Tibial artery (tissue), 4 donors: ENCODE measurements at places on chromosomes 5 and 9.
A peak's percentile ranks its signal among the peaks of the same experiment; 100 is the strongest.

DNA sequence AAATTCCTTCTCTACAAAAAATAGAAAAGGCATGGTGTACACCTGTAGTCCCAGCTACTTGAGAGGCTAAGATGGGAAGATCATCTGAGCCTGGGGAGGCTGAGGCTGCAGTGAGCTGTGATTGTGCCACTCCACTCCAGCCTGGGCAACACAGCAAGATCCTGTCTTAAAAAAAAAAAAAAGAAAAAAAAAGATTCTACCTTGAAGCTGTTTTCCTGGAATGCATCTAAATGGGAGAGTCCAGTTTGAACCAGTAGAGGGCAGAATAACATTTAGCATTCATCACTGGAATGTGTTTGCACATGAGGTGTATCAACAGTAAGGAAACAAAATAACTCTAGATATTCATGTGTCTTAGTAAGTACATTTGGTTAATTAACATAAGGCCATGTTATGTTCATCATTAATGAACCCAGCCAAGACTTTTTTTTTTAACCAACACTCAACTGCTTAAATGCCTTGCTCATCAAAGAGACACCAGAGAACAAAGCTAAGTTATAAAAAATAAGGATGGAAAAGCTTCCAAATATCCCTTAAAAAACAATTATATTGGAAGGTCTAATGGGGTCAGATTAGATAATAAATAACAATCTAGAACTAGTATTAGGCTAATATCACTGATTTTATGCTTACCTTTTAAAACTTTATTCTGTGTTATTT, 16.1 kb downstream of the IFNE start:
- DNase-seq = no peak

- DNase-seq = no peak
Observed at GRCh38 chr9:37953775-37954437, 50.0 kb upstream of the SLC25A51 start.

GRCh38 chr5:153767221-153768188, 271.2 kb downstream of the FAM114A2 start:
- DNase-seq = no peak

GRCh38 chr5:96763026-96763425, 44.7 kb downstream of the ERAP1 start:
- DNase-seq = no peak

- DNase-seq = no peak
Observed at GRCh38 chr9:38250279-38251035, 142.0 kb upstream of the ALDH1B1 start.

DNA sequence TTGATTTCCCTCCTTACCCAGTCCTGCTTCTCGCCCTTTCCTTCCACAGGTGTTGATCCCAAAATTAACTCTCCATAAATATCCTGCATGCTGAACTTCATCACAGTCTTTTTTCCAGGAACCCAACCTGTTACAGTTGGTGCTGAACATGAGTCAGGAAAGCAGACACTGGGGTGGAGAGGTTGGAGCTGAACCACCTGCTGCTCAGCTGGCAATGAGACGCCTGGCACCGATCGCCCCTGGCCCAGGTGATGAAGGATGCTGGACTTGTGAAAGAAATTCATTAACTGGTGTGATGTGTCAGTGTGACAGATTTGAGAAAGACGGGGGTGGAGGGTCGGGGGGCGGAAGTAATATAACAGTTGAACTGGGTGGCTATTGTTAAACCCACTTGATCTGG, 30.6 kb downstream of the CPLX2 start:
- no peak for DNase-seq

DNA sequence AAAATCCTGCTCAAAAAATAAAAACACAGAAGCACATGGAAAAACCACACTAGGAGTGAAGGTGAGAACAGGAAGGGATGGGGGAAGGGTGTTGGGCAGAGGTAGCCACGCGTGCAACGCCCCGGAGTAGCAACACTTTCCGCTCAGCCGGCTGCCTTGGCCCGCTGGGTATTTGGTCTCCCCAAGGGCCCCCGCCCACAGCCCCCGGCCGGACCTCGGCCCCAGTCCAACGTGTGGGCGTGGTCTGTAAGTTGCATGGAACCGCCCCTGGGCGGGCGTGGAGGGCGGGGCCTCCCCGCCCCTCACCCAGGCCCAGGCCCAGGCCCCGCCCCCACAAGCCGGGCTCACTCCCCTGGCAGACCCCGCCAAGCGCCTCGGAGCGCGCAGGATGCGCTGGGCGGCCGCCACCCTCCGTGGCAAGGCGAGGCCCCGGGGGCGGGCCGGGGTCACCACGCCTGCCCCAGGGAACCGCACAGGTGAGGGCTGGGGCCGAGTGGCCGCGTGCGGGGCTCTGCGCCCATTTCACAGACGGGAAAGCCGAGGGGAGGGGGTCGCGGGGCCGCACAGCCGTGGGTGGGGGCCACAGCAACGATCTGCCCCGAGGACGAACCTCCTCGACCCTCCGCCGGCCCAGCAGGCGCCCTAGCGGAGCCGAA, at the start of gene SUSD3:
TSS of gene SUSD3 (plus strand) at position 347 of the 656 bp plus-strand sequence. CDS start at position 389, 42 bp downstream.
- peak; percentile 53 for DNase-seq

DNA sequence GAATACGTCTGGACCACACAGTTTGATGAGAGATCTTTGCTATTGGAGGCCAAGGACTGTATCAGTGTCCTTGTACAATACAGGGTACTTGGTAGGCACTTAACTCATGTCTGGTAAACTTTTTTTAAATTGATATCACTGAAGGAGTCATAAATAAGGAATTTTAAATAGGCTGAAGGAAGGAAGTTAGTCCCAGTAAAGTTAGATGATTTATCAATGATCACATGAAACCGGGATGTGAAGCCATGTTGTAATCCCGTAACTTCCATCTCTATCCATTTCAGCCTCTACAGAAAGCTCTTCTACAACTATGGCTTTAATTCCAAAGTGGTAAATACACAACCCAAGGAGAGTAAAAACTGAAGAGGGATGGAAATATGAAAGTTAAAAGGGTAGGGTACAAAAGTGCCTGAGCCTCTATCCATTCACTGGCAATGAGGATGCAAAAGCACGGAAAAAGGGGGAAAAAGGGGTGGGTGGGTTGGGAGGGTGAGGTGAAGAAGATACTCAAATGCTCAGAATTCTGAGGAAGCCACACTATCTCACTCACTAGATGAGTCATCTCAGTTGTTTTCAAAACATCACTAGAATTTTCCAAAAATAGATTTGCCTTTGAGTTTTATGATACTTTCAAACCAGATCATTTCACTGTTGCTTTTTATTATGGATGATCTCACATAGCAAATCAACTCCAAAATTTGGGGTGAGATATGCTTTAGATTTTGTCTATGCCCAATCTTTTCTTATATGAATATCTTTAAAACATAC, 1053.5 kb downstream of the NR2F1-AS1 start:
- DNase-seq = no peak

GRCh38 chr5:87361536-87362213, 51.1 kb downstream of the CCNH start:
- DNase-seq = no peak
